CD4-positive, alpha-beta memory T cell (primary cell): ENCODE measurements at places on chromosomes 12 and 14.

DNA sequence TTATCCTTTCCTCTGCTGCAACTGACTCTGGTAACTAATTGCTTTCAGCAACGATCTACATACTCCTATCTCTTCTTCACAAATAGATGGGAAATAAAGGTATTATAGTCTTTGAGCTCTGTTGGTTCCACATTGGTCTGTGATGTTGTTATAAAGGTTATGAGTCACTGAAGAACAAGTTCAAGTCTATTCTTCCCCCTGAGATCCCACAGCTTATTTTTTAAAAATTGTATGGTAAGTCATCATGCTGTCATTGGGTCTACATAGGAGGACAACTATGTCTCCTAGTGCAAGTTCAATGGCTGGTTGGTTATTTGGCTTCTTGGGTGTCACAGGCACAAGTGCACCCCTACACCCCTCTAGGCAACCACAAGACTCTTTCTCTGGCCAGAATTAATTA is 49.6 kb upstream of the PTCSC3 start:
- DNase-seq, result no peak

- DNase-seq, result no peak
Observed at GRCh38 chr14:81295958-81296923, 75.5 kb upstream of the GTF2A1 start.

GRCh38 chr12:50111395-50111692 is 692 bp upstream of the COX14 start:
- no peak for DNase-seq

GRCh38 chr12:62434494-62435302 is 31.9 kb upstream of the MON2 start:
- DNase-seq, result no peak

DNA sequence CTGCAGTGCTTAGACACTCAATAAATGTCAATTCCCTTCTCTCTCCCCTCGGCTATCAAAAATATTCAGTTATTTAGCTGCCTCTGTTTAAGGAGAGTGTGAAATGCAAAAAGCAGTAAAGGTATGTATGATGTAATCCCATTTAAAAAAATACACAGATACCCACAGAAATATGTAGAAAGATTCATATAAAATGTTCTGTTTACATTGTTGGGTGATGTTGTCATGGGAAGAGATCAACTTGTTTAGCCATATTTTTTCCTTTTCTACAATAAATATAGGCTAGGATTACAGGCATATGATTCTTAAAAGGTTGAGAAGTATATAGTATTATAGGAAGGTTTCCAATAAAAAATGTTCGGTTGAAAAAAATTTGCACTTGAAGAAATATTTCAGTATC is 7.8 kb downstream of the PPP2R3C start:
- no peak for DNase-seq

- DNase-seq, result no peak
Observed at GRCh38 chr12:53938326-53939140, at the start of gene HOXC13. HOXC13 (plus strand) TSS chr12:53938831; CDS start chr12:53938907, 76 bp downstream.

- DNase-seq, result no peak
Observed at GRCh38 chr12:1680804-1681492, 9.9 kb upstream of the ADIPOR2 start.

DNA sequence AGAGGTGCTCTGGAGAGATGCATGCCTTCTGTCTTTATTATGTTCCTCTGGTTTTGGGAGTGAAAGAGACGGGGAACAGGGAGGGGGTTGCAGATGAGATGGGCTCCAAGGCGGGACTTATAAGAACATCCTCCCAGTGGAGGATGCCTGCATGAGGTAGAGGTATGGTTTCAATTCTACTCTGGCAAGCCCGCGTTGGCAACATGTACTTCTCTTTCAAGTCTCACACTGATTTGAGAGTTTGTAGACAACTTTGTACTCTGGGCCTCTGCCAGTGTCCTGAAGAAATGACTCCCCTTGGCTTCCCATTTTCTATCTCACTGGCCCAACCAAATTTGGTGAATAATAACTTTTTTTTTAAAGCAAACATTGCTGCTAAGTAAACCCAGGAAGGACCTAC is 121.3 kb downstream of the C12orf75 start:
- no peak for DNase-seq

- DNase-seq, result peak; percentile 79
Observed at GRCh38 chr12:8950702-8951478, 1.4 kb upstream of the M6PR start.
